ENCODE measurements at places on chromosomes 11 and 22.

DNA sequence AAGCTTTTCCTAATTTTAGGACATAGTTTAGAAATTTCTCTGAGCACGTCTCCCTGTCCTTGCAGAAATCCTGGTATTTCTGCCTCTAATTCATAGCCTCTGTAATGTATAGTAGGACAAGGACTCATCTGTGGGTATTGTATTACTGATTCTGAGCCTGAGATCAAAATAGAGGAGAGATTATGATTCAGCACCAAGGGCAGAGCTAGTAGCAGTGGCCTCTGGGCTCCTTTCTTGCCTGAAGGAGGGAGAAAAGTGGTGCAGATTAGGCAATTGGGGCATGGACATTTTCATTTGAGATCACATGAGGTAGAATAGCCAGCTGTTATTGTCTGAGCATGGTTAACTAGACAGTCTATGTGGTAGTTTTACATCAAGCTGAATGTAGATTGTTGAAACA, 2.8 kb downstream of the MADD start:
- no peak for DNase-seq

- DNase-seq: no peak
Measured at GRCh38 chr11:21007297-21007696, 337.9 kb downstream of the NELL1 start.

GRCh38 chr11:128908391-128909246, 17.5 kb downstream of the KCNJ5 start:
- no peak for DNase-seq

DNA sequence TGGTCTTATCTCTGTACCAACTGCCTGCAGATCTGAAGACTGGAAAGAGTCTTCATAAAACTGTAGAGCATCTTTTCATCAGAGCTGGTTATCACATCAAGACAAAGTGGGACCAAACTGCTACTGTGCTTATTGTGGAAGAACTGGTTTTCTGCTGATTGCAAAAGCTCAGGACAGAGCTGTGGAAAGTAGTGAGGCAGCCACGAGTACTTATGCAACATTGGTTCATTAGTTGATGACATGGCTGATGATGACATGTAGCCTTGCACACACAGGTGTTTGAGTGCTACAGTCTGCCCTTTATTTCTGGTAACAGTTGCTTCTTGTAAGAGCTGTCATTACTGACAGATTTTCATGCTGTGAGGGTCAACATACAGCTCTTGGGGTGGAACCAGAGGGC, 185.4 kb upstream of the GUCY1A2 start:
- DNase-seq: no peak

DNA sequence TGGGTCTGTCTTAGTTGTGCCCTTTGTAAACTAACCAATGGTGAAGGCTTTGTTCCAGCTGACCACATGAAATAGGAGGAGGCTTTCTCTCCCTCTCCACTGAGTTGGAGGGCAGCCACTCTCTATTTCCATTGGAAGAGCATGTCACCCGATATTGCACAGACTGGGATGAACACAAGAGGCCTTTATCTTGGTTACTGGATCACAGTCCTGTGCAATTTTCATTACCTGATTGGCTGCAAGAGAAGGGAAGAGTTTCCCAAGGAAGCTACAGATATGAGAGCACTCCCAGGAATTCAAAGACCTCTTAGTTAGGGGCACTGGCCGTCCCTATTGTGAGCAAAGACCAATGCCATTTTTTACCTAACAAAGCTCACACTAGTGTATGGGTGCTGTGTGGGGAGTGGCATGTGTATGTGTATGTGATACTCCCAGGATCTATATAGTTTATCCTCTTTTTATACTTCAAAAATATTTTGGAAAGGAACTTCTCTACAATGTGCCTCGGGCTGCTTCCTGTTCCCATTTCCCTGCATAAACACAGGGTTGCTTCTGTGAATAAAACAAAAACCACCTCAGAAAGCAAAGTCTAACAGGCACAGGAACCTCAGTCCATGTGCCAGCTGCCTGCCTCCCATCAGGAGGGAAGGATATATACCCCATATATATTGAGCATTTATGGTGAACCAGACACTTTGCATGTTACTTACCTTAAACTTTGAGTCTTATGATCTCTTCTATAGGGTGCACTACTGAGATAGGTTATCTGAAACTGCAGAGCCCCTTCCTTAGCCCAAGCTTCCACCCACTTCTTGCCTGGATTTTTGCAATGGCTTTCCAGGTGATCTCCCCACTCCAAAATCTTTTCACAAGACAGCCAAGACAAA, 126.5 kb downstream of the RASSF10 start:
- DNase-seq: peak; percentile 28

DNA sequence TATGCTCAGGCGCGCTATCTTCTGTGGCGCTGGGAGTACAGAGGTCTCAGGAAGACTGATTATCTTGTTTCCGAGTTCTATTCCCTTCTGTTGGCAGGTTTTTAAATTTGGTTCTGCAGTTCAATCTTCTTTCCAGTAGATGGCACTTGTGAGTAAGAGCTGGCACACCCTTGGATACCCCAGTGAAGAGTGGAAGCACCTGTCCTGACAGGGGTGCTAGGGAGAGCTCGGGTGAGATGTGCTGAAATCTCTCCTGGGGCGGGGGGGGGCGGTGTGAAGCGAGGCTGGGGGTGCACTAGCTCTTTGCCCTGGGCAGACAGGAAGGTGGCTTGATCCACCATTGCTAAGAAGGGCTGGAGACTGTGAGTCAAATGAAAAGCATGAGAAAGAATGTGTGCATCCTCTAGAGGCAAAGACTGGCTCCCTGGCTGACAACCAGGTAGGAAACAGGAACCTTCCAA, 679.9 kb upstream of the CCDC179 start:
- peak; percentile 12 for DNase-seq
